Uterus (tissue), 4 donors: ENCODE measurements at places on chromosomes 3 and 15. TPM values are rescaled to one million over a fixed set of nuclear protein-coding genes. Genes with fewer than 3 reads are reported as not detected.

- no peak for DNase-seq
Observed at GRCh38 chr3:20055842-20056241, 15.6 kb downstream of the KAT2B start.

- DNase-seq = no peak
Observed at GRCh38 chr15:76935620-76936019, 4.1 kb downstream of the RCN2 start.

GRCh38 chr3:118036215-118036614 is 998.4 kb downstream of the IGSF11 start:
- no peak for DNase-seq

GRCh38 chr15:76451540-76451939 is 115.0 kb downstream of the ISL2 start:
- no peak for DNase-seq

DNA sequence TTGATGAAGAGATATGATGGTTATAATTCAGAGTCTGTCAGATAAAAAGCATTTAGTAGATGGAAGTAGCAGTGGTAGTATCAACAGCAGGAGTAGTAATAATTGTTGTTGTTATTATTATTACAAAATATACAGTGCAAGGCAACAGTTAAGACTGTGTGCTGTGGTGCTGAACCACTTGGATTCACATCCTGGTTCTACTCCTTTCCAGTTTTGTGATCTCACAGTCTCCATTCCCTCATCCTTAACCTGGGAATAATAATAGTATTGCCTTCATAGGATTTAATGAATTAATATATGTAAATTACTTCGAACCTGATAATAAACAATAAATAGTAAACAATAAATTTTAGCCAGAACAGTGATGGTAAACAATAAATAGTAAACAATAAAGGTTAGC is 37.1 kb upstream of the TSC22D2 start:
- no peak for DNase-seq

DNA sequence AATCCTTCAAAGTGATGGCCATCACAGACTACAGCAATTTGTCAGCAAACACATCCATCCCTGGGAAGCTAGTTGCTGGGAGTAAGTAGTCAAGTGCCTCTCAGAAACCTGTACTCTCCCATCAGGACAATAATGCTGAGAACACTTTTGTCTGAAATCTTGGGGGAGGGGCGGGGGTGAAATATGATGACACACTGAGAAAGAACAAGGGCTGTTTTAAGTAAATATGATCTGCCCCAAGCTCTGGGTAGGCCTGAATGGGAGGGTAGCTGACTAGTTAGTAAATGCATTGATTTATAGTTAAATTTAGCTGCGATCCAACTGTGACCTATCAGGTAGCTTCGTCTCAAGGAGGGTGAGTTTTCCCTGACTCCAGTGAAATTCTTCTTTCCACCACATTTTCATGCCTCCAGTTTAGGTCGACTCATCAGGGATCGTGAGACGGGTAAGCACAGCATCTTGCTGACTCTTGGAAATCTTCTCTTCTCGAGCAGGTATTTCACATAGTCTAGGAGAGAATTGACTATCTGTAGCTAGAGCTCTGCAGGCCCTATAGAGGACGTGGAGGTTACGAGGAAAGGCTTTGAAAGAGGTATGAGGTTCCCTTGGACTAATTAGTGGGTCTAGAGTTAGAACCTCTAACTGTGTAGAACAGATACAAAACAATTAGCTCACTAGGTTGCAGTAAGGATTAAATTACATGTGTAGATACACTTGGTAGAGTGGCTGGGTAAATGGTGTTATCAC is 213.4 kb upstream of the SLC2A2 start:
- DNase-seq = no peak

GRCh38 chr3:152281133-152281713 is 12.5 kb downstream of the MBNL1 start:
- no peak for DNase-seq

Gene GPR171
- total RNA-seq = not detected

GRCh38 chr3:69126999-69127398 is 4.6 kb upstream of the LMOD3 start:
- no peak for DNase-seq

DNA sequence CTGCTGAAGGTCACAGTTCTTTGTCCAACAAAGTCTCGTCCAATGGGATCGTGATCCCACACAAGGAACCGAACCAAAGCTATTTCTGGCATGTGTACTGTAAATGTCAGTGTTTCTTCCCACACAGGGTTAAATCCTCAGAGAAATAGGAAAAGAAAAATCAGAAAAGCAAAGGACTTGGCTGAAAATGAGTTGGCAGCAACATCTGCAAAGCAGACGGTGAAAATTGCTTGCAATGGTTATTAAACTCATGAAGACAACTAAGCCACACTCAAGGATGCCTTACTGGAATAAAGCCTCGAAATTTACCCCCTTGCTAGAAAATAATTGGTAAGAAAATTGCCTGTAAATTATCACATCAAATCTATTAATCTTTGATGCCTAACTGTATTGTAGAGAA is 195.2 kb upstream of the STRIT1 start:
- DNase-seq = no peak

Gene FEZF2
- not detected for total RNA-seq

Gene THOC7
- total RNA-seq = 86.2 TPM

Gene IQCF5
- total RNA-seq = not detected

Gene TM4SF4
- not detected for total RNA-seq

DNA sequence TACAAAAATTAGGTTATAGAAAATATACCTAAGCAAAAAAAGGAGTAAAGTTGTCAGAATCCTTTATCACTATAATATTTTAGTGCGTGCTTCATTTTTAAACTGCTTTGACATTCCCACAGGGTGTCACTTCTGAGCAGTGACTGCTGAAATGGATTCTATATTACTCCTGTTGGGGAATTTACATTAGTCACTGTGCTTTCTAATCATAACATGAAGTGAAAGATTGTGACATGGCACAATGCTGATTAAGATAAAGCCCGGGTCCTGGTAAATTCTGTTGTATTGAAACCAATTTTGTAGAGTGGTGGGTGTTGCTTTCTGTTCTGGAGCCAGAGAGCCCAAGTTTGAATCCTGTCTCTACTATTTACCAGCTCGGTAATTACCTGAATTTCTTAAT is 36.4 kb upstream of the EHHADH start:
- no peak for DNase-seq

Gene MFAP1
- 26.3 TPM for total RNA-seq

Gene LDHAL6B
- total RNA-seq = not detected

GRCh38 chr15:78061963-78062427 is 15.5 kb downstream of the TBC1D2B start:
- no peak for DNase-seq

DNA sequence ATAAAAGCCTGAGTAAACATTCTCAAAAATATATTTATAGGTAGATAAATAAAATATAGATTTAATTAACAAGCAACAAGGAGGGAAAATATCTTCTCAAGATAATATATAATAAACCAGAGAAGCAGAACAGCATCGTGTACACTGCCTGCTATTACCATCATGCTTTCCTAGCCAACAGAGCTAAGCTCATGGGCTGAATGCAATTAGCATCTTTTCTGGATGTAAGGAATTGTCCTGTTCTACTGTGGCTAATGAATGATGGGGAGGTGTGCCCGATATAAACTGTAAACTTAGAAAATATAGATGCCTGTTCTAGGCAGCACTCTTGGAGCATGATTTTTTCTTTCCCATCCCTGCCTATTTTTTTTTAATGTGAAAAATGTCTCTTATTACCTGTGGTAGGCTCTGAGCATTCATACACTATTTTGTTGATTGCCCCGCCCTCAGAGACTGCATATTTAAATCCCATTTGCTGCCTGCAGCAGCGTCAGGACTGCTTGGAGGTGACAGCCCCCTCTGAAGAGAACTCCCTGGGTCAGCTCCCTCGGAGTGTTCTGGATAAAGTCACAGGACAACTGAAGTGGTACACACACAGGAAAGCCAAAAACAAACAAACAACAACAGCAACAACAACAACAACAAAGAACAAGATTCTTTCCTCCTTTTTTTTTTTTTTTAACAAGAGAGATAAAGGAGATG is 312.3 kb downstream of the SATB1 start:
- DNase-seq = no peak

DNA sequence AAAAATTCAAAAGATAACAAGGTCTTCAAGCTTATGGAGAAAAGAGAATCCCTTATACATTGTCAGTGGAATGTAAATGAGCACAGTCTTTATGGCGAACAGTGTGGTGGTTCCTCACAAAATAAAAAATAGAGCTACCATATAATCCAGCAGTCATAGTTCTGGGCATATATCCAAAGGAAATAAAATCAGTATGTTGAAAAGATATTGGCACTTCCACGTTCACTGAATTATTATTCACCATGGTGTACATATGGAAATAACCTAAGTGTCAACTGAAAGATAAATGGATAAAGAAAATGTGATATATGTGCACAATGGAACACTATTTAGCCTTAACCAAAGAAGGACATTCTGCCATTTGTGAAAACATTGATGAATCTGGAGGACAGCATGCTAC is 1161.2 kb downstream of the ROBO2 start:
- no peak for DNase-seq

- DNase-seq = no peak
Observed at GRCh38 chr15:47987908-47988532, 132.8 kb upstream of the SLC24A5 start.

DNA sequence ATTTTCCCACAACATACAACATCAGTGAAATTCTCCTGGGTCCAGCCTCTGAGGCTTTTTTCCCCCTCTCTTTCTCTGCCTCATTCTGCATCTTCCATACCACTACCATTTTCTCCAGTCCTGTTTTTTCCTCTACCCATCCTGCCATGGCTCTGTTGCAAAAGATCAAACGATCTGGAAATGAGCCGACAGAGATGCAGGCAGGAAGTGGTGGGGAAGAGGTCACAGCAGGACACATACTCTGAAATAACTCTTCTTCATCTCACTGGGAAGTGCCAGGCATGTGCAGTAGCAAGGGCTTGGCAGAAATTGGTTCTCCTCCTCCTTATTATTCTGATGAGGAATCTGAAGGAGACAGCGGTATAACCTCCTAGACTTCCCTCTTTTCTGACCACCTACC is 114.3 kb downstream of the CORO2B start:
- DNase-seq = no peak

DNA sequence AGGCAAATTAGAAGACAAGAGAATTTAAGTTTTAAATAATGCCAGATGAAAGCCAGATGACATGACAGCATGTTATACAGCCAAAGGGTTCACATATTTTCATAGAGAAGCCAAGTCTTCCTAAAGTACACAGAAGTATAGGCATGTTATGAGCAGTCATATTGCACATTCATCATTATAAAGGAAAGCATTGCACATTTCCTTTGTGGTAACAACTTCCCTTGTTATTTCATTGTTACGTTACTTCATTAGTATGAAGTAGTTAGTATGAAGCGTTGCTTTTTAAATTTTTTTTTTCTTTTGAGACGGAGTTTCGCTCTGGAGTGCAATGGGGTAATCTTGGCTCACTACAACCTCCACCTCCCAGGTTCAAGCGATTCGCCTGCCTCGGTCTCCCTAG is 4.6 kb upstream of the ABCC5 start:
- no peak for DNase-seq

DNA sequence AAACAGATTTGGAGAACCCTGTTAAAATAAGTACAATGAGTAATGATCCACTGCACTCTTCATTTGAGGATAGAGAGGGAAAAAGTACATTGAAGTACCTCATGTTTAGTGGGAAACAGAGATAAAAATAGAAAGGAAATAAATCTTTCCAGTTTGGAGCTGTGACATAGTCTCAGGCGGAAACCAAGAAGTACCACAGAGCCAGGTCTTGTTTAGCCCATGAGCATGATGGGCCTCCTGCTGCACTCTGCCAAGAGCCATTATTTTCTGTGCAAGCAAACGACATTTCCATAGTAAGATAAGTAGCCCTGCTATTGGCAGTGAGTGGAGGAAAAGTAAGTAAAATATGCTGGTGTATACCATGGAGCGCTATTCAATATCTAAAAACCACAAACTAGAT is 796.1 kb downstream of the TBL1XR1 start:
- no peak for DNase-seq

DNA sequence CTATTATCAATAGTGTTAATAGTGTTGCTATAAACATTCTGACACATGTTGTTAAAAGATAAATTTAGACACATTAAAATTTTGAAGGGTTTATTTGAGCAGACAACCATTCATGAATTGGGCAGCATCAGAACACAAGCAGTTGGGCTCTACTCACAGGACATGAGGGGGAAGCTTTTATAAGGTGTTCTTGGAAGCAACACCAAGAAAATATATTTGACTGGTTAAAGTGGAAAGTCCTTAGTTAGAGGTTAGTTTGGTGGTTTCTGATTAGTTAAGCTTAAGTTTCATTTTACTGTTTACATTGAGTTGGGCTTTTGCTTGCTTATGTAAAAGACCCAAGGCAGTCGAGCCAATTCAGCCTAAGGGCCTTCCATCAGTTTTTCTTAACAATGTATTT is 220.7 kb downstream of the CD47 start:
- DNase-seq = no peak

GRCh38 chr15:63749330-63749942 is 84.3 kb downstream of the HERC1 start:
- no peak for DNase-seq

- DNase-seq = peak; percentile 35
Observed at GRCh38 chr15:86021281-86022264, 58.1 kb upstream of the AGBL1 start.

DNA sequence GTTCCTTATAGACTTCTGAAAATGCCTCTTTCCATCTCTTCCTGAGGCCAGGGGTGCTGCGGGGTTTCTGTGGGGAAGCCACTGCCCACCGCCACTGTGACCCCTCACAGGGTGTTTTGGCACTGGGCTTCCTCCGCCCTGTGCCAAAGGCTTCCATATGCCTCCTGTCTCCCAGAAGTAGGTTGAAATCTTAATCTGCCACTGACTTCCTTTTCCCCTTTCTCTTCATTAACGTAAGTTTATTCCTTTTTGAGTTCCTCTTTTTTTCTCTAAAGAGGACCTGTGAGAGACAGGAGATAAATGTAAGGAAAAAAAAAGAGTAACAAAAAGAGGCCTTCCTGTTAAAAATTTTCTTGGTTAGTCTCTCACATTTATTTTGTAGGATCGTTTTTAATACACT is 220.5 kb downstream of the CTNNB1 start:
- DNase-seq = no peak

Gene CPN2
- not detected for total RNA-seq

DNA sequence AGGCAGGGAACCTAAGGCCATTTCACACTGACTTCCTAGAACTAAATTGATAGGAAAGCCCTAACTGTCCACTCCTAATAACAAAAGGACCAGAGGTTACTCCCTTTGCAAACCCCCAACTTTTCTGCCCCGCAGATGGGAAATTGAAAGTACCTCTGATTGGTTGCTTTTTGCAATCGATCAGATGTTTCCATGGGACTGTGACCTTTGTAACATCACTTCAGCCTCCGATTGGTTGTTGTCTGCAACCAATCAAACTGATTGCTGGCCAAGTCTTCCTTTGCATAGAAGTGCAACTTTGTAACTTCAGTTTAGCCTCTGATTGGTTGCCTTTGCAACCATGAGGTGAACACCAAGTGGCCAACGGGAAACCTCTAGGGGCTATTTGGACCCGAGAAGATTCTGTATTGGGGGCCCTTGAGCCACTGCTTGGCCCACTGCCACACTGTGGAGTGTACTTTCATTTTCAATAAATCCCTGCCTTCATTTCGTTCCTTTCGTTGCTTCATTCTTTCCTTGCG is 11.3 kb upstream of the KNL1 start:
- no peak for DNase-seq
